ENCODE measurements at places on chromosomes 4 and X. TPM values are rescaled to one million over a fixed set of nuclear protein-coding genes. Genes with fewer than 3 reads are reported as not detected.

GRCh38 chrX:44674906-44675305 lies 132.2 kb upstream of the FUNDC1 start:
- DNase-seq = no peak

- DNase-seq = no peak
Observed at GRCh38 chr4:107453987-107454386, 266.0 kb downstream of the PAPSS1 start.

DNA sequence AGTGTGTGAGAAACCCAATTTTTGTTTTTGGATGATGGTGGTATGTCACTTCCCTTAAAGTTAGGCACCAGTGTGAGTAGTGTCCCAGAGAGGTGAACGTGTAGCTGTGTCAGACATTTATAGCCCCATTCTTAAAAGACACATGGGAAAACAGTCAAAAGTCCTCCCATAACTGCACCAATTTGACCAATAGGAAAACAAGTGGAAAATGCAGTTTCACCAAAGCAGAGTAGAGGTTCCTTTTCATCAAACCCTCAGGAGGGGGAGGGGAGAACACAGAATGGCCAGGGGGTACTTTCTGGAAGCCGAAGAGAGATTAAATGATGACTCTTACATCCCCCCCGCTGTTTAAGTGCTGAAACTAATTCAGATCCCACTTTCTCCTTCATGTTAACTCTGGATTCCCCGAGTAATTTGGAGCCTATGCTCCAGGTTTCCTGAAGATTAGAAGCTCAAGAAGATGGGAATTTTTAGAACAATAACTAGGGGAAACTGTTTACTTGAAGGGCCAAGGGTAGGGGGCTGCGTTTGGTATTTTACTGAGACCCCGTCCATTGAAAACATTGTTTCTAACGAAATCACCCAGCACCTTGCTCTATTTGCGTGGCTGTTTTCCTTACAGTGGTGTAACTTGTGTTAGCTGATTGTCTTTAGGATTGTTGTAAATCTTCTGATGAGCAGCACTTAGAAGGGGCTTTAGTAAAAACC lies 2.1 kb upstream of the LEF1 start:
- no peak for DNase-seq

DNA sequence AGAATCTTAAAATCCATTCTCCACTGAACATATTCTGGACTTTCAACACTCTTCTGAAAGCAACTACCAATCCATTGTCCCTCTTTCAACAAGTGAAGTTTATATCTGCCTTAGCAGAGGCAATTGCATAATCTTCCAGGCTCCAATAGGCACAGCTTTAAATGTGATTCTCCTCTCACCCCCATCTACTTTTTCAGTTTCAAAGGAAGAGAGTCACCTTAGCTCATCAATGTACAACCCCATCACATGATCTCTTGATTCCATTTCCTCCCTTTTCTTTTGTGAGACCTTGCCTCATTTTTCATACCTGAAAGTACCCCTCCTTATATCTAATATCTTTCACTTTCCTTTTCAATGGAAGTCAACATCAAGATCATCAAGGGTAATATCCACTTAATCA lies 921.7 kb upstream of the EPHA5 start:
- DNase-seq = no peak

DNA sequence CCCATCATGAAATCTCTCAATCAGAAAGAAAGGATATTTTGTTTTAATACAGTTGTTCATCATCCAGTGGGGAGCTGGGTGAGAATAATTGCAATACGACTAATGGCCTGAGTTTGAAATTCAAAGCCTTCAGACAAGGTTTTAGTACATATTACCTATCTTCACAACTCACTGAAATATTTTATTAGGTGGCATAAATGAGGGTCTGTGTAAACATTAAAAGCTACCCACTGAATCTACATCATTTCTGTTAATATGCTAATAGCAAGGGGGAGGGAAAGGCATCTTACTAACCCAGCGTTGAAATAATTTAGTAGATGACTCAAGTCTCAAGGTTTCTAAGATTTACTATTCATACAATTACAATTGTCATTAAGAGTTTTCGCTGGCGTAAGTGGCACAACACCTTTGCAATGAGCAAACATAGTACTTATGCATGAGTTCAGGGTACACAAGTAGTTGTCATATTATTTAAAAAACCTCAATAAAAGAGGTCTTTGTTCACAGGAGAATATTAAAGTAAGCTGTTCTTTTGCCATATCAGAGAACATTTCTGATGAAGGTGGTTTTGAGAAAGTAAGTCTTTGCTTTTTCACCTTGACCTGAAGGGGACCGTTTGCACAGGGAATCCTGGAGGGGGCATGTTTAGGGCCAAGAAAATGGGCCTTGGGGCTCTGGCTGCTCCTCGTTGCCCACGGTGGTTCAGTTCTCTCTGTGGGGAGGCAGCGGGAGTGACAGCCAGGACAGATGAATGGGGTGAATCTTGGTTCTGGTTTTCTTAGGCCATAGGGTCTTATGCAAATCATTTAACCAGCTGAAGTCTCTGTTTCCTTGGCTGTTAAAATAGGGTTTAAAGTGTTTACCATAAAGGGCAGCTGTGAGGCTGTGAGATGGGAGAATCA lies 4.5 kb upstream of the RHOH start:
- DNase-seq = no peak

The ANTXR2 gene
- 5.6 TPM for total RNA-seq

The FGA gene
- total RNA-seq = not detected

Measured in MG63 (cell line).